ENCODE measurements at places on chromosomes 16 and 17. TPM values are rescaled to one million over a fixed set of nuclear protein-coding genes. Genes with fewer than 3 reads are reported as not detected.

The MYH8 gene
- not detected for total RNA-seq

The MT4 gene
- total RNA-seq = not detected

The VMO1 gene
- 0.32 TPM for total RNA-seq

The DOC2B gene
- 0.13 TPM for total RNA-seq

The RCVRN gene
- total RNA-seq = not detected

The ITGA3 gene
- 8.2 TPM for total RNA-seq

Data from activated CD8-positive, alpha-beta memory T cell treated with anti-CD3 and anti-CD28 coated beads for 36 hours (primary cell).